ENCODE measurements at places on chromosomes 1 and 21.
A peak's percentile ranks its signal among the peaks of the same experiment; 100 is the strongest.

DNA sequence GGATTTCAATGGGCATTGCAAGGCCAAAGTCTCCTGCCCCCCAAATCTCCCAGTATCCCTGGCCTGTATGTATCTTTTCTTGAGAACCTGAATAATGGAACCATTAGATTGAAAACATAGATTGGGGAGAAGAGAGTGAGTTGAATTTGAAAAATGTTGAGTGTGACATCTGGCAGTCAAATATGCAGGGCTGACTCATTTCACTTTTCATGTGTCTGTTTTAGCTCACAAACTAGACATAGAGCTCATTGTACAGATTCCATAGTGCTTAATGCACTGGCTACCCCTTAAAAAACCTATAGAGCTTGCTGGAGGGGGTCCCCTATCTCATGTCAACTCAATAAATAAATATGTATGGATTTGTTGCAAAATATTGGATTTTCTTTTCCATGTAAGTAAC is 30.8 kb downstream of the DDR2 start:
- no peak for DNase-seq

- DNase-seq = no peak
Observed at GRCh38 chr1:51621161-51621560, 4.3 kb downstream of the OSBPL9 start.

DNA sequence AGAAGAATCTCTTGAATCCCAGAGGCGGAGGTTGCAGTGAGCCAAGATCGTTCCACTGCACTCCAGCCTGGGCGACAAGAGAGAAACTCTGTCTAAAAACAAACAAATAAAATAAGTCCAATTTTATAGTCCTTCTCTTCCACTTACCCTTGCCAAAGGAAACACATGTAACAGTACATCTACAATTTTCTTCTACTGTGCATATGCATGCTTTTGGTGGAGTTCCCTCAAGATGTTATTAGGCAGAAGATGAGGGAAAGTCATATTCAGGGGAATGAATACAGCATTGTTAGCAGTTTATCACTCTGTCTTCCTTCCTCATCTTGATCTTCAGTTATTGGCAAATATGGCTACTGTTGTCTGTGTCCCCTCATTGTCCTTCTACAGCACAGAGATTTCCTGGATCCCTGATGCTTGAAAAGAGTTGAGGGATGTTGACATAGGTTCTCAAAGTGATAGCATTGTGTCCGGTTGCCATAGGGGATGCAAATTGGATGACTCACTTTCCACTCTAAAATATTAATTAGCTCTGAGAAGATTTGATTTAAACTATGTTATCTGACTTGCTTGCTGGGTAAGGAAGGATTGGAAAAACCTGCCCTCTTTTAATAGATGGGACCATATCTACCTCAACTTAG is 1173.6 kb downstream of the KCNT2 start:
- no peak for DNase-seq

GRCh38 chr1:32179193-32179442 is 357 bp upstream of the TXLNA start:
- no peak for DNase-seq

DNA sequence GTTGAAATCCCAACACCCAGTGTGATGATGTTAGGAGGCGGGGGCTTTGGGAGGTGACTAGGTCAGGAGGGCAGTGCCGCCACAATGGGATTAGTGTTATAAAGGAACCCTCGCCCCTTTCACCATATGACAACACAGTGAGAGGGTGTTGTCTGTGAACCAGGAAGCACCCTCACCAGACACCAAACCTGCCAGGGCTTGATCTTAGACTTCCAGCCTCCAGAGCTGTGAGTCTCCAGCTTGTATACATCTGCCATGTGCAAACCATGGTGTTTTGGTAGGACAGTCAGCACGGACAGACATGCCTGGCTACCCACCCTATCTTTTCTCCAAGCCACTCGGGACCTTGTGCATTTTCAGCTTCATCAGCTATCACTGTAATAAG is 4.0 kb downstream of the TRIM11 start:
- no peak for DNase-seq

GRCh38 chr21:33562389-33562788 is 19.6 kb downstream of the SON start:
- DNase-seq = no peak

DNA sequence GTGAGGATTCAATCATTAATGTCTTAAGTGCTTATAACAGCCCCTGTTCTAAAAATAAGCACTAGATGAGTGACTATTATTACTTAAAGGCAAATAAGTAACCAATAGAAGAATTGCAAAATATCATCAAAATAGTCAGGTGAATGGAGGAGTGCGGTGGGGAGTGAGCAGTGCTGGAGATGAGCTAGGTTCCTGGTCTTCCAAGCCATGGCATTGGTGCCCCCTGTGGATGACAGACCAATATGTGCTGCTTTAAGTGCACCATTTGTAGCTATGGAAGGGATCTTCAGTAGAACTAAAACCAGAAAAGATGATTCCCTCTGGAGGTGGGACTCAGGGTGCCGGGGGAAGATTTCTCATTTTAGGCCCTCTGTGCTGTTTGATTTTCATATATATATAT is 46.1 kb upstream of the SLC30A1 start:
- DNase-seq = no peak

- DNase-seq = no peak
Observed at GRCh38 chr1:80778094-80778840, 1022.5 kb upstream of the ADGRL2 start.

DNA sequence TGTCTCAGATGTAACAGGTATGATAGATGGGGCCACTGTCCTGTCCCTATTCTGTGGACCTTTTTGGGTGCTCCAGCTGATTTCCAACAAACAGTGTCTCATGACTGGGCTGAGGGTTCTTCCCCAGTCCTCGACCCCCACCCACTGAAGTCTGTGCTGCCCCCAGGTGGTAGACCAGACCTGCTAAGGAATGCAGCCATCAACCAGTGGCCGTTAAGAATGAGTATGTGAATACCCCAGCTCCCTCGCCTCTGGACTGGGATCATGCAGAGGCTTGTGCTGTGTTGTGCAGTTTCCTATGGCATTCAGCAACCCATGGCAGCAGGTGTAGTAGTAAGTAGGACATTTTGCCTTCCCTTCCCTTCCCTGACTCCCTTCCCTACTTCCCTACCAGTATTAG is 183.1 kb upstream of the KAZN start:
- DNase-seq = peak; percentile 55

- no peak for DNase-seq
Observed at GRCh38 chr1:181855380-181855779, 206.1 kb downstream of the ZNF648 start.

GRCh38 chr1:31122101-31122735 is 56.7 kb upstream of the PUM1 start:
- DNase-seq = peak; percentile 64

GRCh38 chr1:244980605-244981004 is 116.3 kb upstream of the HNRNPU start:
- DNase-seq = no peak

DNA sequence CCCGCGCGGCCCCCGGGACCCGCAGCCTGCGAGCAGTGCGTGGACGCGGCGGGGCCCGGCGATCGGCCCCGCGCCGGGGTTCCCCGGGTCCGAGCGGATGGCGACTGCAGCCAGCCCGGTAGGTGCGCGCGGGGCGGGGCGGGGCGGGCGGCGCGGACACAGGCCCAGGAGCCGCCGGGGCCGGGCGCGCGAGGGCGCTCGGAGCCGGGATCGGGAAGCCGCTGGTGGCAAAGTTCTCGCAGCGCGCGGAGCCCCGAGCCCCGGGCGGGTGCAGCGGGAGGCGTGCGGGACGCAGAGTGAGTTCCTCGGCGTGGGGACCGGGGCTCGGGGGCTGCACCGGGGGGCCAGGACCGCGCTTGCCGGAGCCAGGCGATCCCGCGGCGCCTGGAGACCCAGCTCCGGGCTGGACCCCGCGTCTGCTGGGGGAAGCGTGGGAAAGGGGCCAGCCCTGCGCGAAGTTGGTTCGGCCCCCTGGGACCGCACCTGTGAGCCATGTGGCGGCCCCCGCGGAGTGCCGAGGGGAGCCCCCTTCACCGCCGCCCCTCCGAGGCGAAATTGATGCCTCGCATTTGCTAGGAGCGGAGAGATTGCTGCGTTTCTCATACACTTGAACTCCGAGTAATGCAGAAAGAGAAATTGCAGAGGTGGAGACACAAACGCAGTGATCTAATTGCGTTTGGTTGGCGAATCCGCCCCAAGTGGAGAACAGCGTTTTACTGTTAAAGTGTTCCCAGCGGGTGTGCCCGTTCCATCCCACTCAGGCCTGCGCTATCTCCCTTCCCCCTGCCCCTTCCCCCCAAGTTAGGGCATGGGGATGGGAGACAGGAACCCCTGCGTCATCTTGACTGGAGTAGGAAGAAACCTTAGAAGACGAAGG is 228.9 kb upstream of the TMEM51 start:
- DNase-seq = peak; percentile 68

- no peak for DNase-seq
Observed at GRCh38 chr1:223718850-223719249, 6.5 kb downstream of the CAPN2 start.

Data from ecto neural progenitor cell (in vitro differentiated cells).